ENCODE measurements at places on chromosomes 6 and 20.

GRCh38 chr6:45548657-45549515, 171.2 kb upstream of the SUPT3H start:
- DNase-seq = no peak

DNA sequence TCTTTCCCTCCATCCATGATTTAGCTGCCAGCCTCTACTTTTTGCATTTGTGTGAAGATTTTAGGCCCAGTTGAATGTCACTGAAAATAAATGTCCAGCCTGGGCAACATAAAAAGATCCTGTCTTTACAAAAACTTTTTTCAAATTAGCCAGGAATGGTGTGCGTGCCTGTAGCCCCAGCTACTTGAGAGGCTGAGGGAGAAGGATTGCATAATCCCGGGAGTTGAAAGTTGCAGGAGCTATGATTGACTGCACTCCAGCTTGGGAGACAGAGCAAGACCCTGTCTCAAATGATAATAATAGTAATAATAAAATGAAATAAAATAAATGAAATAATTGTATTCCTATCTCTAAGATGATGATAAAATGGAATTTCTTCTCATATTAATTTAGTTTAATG, 5.0 kb upstream of the GFOD1 start:
- DNase-seq = no peak

- DNase-seq = no peak
These were observed 18.5 kb downstream of the NINL start for GRCh38 chr20:25566821-25567220.

- no peak for DNase-seq
These were observed 13.5 kb downstream of the DHX35 start for GRCh38 chr20:38975539-38976120.

DNA sequence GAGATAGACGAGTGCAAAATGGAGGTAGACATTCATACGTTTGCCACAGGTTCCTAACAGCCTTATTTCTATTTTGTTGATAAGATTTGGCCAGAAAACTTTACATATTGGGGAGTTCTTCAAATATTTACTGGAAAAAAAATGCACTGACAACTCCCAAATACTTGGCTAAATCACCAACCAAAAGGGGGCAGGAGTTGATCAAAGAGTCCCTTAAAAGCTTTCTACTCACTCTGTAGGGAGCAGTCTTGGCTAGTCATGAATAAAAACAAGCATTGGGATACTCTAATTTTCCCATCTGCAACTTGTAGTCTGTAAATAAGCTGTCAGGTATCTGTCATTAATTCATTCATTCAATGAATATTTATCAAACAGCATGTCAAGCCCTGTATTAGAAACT, 18.4 kb downstream of the TENT5A start:
- DNase-seq = no peak

DNA sequence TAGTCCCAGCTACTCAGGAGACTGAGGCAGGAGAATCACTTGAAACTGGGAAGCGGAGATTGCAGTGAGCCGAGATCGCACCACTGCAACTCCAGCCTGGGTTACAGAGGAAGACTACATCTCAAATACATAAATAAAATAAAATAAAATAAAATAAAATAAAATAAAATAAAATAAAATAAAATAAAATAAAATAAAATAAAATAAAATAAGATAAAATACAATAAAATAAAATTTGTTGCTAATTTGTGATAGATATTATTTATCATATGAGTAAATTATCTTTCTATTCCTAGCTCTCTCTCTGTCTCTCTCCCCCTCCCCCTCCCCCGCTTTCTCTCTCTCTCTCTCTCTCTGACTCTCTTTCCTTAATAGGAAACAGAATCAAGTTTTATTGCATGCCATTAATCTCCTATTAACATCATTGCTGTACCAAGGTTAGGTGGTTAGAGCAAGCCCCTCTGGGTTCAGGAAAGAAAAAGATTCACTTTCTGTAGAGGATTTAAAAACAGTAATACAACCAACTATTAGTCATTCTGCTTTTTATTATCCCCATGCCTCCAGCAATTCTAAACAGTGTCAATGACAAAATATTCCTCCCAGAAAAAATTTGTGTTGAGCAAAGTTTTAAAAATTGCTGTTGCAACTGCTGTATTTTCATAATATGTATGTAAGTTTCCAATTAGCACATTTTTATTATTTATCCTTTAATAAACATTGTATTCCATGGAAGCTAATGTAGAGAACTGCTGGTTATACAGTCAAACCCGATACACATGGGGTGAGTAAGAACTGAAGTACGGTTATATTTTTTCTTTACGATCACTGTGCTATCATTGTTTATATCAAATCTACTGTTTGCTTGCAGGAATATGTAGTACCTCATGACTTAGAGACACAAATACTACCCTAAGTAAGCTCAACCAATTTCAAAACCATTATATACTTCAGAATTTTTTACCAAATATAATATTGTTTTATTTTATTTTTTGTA, 22.1 kb downstream of the BMP5 start:
- no peak for DNase-seq

GRCh38 chr20:64189530-64189966, 25.3 kb downstream of the MYT1 start:
- no peak for DNase-seq

DNA sequence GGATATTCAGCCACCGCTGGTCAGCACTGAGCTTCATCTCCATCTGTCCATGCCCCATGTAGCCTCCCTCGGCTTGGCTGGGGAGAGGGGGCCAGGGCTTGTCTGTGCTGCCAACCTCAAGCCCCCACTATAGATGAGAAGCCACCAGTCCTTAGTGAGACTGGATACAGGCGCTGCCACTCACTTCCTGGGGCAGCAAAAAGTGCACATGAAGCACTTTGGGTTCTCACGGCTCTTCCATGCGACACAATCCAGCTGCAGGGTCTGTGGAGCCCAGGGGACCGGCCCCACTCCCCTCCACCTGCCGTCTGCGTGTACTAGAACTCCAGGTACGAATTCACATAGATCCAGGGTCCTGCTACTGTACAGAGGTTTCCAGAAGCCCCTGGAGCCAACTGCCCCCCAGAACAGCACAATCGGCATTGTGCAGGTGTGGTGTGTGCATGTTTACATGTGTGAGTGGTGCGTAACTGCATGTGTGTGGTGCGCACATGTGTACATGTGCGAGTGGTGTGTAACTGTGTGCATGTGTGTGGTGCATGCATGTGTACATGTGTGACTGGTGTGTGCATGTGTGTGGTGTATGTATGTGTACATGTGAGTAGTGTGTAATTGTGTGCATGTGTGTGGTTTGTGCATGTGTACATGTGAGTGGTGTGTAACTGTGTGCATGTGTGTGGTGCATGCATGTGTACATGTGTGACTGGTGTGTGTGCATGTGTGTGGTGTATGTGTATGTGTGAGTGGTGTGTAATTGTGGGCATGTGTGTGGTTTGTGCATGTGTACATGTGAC, 4.9 kb downstream of the FRMD1 start:
- no peak for DNase-seq

DNA sequence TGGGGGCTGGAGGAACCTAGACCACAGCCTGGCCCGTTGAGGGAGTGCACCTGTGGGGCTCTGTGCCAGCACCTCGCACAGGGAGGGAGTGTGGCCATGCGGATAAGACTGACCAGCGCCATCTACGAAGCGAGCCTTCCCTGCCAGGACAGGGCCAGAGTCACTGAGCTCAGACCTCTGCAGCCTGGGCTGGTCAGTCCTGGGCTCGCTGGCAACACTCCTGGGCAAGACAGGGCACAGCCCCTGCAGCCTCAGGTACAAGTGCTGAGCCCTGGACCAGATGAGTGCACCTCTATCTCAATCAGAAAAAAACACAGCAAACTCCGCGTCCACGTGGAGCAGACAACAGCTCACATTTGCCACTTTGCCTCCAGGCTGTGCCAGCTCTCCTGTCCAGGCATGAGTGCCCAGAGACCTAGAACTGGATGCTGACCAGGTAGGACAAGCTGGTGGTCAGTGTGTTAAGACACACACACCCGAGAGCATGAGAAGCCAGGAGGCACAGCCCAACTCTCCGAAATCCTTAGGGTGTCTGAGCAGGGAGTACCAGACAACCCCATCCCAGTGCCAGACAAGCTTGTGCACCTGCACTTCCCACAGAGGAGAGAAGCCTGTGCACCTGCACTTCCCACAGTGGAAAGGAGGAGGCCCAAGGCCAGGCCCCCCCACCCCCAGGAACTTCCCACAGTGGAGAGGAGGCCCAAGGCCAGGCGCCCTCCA, 4.9 kb downstream of the ARFRP1 start:
- no peak for DNase-seq

GRCh38 chr6:117444600-117444999, 18.9 kb upstream of the ROS1 start:
- DNase-seq = no peak

DNA sequence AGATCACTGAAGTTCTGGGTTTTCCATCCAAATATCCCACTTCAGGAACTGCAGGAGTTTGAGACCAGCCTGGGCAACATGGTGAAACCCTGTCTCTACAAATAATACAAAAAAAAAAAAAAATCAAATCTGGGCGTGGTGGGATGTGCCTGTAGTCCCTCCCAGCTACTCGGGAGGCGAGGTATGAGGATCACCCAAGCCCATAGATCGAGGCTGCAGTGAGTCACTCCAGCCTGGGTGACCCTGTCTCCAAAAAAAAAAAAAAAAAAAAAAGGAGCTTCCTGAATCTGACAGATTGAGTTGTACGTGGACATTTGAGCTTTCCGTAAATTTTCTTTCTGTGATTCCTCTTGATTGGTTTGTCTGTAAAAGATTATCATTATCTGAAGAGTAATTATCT, 55.6 kb downstream of the TULP4 start:
- no peak for DNase-seq

DNA sequence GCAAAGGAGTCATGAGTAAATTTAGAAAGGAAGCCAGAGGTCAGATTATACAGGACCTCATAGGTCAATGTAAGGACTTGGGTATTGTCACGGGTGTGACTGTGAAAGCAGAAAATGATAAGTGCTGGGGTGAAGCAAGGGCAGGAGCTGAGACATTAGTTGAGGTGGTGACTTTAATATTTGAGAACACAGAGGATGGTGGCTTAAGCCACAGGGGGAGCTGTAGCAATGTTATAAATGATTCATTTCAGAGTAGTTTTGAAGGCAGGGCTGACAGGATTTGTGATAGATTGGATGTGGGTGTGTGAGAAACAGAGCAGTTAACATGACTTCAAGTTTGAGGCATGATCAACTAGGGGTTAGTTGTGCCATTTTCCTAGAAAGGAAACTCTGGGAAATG, 659.9 kb downstream of the EPM2A start:
- no peak for DNase-seq

GRCh38 chr6:24640166-24640565, 5.8 kb downstream of the KIAA0319 start:
- DNase-seq = no peak

DNA sequence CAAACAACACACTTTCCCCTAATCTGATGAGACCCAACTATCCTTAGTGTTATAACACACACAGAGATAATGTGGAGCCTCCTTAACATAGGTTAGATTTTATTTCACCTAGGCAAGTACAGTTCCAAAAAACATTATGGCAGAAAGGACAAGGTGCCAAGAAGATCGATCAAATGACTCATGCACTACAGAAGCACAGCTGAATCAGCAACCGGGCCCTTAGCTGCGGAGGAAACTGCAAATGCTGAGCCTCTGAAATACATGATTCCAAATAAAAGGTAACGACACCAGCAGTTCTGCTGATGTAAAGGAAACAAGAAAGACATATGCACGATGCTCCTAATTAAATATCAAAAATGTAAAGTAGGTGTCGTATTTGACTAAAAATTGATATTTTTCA, 19.9 kb upstream of the MUC21 start:
- DNase-seq = no peak
